Hematopoietic multipotent progenitor cell treated with erythropoietin and hydrocortisone succinate and interleukin-3 and kit ligand, for 8 days (in vitro differentiated cells): ENCODE measurements at places on chromosomes 16 and 17.
A peak's percentile ranks its signal among the peaks of the same experiment; 100 is the strongest.

DNA sequence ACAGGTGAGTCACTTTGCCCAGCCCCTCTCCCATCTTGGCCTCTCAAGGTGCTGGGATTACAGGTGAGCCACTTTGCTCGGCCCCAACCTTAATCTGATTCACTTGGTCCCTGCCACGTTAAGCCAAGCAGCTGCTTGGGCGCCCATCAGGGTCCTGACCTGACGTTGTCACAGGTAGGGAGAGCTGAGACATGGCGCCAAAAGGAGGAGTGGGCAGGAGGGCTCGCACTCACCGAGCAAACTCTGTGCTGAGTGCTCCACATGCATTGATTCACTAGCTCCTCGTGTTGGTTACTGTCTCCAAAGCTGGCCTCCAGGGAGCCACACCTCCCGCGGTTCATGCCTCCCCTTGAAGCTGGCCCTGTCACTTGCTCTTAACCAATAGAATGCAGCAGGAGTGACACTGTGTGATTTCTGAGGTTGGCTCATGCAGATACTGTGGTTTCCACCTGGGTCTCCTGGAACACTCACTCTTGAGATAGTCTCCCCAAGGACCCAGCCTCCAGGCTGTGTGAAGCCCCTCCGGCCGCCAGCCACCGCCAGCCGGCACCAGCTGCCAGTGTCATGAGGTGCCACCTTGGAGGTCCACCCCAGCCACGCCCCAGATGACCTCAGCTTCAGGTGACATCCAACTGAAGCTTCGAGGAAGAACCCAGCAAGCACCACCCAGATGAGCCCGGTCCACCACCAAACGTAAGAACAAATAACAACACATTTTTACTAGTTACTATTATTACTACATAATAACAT, 223.0 kb downstream of the GSG1L start:
- DNase-seq: no peak

DNA sequence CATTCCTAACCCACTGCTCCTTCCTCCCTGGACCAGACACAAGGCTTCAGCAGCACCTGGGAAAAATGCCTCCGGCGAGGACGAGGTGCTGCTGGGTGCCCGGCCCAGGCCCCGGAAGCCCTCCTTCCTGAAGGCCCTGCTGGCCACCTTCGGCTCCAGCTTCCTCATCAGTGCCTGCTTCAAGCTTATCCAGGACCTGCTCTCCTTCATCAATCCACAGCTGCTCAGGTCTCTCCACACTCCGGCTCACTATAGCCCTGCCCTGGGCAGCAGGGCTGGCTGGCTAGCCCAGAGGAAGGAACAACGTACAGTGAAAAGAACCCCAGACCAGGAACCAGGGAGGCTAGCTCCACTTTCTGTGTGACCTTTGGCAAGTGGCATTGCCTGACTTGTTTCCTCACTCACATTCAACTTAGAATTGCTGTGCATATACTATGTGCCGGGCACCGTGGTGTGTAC, 26.2 kb downstream of the ABCC3 start:
- DNase-seq: no peak

DNA sequence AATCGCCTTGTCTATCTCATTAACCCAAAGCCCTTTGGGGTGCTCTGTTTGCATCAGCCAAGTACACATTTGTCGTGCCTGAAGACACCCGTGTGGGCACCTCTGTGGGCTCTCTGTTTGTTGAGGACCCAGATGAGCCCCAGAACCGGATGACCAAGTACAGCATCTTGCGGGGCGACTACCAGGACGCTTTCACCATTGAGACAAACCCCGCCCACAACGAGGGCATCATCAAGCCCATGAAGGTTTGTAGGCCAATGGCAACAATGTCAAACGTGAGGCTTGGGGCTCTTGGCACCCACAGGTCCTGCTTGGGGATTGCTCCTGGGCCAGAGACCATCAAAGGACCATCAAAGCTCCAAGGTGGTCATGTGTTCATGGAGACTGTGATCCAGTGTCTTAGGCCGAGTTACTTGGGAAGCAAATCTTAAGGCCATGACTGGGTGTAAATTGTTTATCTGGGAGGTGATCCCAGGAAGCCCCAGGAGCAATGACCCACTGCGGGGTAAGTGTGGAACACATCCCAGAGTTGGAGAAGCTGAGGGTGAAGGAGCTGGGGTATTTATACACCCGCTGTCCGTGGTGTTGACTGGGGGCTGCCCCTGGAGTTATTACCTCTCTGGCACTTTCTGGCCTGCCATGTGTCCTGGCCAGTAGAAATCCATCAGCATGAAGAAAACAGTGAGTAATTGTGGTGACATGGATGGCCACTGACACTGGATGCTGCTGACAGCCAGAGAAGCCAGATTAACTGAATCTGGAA, 24.0 kb downstream of the CDH5 start:
- no peak for DNase-seq

DNA sequence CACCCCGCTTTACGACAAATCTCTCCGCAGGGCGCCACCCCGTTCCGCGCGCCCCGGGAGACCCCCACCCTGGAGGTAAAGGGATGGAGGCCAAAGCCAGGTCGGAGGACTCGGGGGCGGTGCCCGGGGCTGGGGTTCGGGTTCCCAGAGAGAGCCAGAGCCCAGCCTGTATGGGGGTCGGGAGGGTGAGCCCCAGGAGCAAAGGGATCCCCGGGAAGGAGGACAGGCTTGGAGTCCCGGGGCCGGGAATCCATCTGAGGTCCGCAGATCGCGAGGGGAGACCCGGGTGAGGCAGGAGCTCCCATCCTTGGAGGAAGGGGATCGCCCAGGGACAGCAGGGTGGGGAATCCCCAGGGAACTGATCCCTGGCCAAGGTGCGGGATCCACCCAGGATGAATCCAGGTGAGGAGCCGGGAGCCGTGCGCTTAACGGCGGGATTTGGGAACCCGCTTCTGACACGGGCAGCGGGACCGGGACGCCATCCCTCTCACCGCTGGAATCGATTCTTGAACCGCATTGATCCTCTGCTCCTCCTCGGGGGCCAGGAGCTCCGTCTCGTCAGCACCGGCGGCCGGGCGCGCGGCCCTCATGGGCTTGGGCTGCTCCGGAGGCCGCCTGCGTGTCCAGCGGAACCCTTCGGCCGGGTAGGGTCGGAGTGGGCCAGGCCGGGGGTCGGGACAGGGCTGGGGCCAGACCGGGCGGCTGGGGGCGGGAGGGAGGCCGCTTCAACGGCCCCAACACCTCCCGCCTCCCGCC, at the start of gene MMD:
MMD (minus strand) TSS at position 657 of the 756 bp plus-strand sequence; CDS start at position 517, 140 bp downstream.
- no peak for DNase-seq

DNA sequence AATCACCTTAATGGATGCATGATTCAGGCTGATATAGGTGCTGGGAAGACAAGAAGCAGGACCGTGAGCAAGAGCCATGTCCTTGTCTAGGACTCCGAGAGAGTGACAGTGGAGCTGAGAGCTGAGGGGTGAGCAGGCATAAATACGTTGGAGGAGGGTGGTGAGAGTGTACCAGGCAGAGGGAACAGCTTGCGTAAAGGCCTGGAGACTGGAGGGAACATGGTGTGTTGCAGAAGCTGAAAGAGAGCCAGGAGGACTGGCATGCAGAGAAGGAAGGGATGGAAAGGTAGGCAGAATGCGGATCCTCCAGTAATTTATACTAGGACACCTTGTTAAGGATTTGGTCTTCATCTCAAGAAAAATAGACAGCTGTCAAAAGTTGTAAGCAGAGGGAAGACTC, 653.2 kb downstream of the HS3ST4 start:
- DNase-seq: no peak

- no peak for DNase-seq
These were observed 8.1 kb downstream of the CIBAR2 start for GRCh38 chr16:85104147-85104546.

- DNase-seq: no peak
These were observed 25.0 kb upstream of the MILR1 start for GRCh38 chr17:64423881-64424280.

- peak; percentile 44 for DNase-seq
These were observed 536 bp downstream of the TMC6 start for GRCh38 chr17:78127888-78128550.

DNA sequence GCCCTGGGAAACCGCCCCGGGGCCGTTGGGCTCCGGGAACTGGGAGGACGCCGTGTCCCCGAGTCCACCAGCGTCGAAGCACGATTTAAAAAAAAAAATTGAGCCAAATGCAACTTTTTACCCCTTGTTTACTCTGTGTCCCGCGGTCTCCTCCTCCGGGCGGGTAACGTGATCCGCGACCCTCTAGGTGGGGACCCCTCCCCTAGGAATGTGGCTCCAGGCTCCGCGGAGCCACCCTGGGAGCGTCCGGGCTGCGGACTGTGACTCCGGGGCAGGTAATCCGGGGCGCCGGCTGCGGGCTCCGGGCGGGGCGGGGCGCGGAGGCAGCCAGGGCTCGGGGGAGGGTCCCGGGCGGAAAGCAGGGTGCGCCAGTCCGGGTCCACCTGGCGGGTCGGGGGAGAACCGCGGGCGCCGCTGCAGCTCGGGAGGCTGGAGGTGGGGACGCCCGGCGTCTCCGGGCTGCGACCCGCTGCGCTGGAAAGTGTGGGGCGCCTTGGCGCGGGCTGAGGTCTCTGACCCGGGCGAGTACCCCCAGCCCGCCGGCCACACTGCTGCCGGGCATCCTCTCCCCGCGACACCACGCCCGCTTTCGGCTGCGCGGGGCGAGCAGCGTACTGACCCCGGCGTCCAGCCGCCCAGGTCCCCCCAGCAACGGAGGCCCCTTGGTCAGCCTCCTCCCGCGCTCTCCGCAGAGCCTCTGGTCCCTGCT, 852 bp upstream of the HELZ start:
- DNase-seq: no peak

- DNase-seq: no peak
These were observed 2.4 kb downstream of the DOK4 start for GRCh38 chr16:57483725-57484514.

DNA sequence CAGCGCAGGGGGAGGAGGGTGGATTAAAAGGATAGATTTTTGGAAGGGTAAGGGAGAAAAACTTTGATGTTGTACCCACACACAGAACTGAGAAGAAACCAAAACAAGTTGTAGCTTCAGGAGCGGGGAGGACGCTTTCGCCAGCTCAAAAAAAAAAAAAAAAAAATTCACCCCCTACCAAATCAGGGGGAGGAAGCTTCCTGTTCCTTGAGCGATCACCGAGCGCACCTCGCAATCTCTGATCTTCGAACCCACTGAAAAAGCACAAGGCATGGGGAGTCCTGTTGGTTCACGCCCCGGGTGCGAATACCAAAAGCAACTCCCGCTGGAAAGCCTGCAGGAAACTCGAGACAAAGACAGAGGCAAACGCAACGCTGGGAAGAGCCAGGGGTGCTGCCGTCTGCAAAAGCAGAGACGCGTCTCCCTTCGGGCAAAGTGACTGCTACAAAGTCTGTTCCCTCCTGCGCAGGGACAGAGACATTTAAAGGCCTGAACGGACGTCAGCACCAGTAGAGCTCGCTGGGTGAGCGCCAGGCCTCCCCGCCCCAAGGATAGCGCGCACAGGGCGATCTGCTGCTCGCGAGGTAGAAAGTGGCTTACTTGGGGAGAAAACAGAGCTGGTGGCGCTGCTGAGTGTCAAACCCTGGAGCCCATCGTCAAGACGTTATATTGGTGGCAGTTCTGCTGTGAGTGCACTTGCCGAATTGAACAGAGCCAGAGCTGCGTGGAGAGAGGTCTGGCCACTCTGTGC, 190.4 kb downstream of the USP22 start:
- peak; percentile 48 for DNase-seq
